Pulmonary artery endothelial cell (primary cell): ENCODE measurements at places on chromosomes 11 and 22.

DNA sequence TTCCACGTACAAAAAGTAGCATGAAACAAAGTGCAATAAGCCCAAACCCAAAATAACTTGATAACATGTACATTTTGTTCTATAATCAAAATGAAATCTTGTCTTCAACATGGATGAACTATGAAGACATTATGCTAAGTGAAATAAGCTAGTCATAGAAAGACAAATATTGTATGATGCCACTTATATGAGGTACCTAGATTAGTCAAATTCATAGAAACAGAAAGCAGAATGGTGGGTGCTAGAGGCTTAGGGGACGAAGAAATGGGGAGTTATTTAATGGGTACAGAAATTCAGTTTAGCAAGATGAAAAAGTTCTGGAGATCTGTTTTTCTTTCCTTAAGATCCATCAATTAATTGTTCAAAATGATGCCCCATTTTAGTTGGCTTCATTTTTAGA is 7.5 kb downstream of the PGM2L1 start:
- no peak for DNase-seq

- DNase-seq: no peak
These were observed 1327.0 kb downstream of the BRD1 start for GRCh38 chr22:48500471-48501230.

DNA sequence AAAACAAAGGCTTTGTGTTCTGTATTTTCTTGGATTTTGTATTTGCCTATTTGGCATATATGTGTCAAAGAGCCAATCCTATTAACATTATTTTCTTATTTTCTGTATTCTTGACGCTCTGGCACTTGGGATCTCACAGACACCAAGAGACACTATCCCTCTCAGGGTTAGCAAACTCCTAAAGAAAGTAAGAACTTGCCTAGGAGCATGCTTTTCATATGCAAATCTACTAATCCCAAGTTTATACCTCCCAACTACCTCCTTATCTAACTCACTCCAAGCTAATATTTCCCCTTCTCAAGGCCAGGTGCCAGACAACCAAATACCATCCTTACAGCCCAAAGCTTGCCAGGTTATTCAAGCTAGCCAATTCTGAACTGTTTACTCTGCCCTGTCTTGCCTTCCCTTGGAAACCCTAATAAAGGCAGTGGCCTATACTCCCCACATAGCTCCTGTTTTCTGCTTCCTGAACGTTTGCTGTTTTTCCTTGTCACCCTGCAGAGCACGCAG is 455.4 kb upstream of the ANO3 start:
- no peak for DNase-seq

GRCh38 chr22:47621253-47621652 is 858.8 kb downstream of the TBC1D22A start:
- no peak for DNase-seq
